ENCODE measurements at places on chromosomes 6 and 20. TPM values are rescaled to one million over a fixed set of nuclear protein-coding genes. Genes with fewer than 3 reads are reported as not detected.

- DNase-seq: no peak
These were observed 19.1 kb downstream of the GNAS start for GRCh38 chr20:58871533-58872102.

DNA sequence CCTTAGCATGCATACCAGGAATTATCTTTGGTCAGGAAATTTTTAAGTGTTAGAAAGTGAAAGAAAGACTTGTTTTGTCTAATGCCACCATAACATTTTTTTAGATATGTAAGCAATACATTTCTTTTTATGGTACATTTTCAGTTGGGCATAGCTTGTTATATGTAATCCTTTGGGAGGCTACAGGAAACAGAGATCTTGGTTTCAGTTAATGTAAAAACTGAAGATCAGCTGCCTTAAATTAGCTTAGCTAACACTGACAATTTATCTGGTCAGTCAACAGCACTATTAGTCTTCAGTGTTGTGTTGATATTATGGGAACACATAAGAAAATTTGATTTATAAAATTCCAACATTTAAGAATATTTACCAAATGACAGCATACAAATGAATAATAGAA is 78.6 kb upstream of the SMIM8 start:
- no peak for DNase-seq

DNA sequence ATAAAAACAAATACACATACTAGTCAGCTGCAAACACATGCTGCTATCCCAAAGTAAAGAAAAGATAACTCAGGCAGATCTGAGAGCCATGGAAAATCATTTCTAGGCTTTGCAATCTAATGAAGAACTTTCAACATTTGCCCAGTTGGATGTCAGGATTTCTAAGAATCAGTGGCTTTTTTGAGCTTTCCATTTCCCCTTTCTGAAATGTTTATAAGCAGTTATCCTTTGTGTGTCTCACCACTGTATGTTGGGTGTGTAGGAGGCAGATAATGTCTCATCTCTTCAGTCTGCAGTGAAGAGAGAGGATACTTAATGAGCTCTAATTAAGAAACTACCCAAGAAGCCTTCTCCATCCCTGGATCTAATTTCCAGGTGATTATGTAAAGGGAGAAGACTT is 43.6 kb downstream of the RGS17 start:
- DNase-seq: no peak

DNA sequence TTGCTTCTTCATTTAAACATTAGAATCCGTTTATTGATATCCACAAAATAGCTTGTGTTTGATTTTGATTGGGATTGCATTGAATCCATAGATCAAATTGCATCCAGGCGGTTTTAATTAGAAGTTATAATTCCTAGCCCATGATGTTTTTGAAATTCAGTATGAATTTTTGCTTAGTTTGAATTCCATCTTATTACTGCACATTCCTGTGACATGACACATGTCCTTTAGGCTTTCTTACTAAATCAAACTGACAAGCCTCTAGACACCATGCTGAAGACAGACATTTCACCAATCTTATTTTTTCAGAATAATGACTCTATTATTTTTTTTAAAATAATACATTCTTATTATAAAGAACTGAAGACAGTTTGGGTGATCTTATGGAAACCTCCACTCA is 21.4 kb upstream of the PI16 start:
- DNase-seq: no peak

DNA sequence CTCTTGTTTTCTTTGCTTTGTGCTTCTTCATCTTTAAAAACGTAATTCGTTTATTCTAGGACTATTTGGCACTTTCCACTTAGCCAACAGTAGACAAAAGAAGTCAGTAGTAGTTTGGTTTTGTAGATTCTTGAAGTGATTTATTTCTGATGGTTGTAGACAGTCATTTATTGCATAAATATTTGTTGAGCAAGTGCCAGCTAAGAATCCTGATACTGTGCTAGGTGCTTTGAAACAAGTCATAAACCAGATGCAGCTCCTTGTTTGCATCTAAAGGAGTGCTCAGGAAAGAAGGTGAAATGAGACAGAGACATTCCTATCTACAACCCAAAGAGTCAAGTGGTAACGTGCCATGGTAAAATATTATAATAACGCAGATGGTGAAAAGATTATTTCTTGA is 469.1 kb downstream of the GJA1 start:
- no peak for DNase-seq

DNA sequence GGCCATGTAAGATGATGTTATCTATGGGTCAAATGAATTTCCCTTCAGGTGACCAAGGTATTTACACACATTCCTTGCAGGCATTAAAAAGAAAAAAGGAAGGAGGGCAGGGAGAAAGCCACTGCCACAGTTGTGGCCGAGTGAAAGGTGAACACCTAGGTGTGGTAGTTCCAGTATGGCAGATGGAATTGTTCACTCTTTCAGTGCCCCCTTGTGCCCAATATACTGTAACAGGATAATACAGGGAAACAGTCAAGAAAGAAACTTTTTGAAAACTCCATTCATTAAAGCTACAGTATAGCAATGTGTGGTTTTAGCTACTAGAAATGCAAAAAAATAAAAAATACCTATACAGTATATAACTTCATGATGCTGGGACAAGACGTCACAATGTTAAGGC is 52.1 kb downstream of the BMP2 start:
- no peak for DNase-seq

DNA sequence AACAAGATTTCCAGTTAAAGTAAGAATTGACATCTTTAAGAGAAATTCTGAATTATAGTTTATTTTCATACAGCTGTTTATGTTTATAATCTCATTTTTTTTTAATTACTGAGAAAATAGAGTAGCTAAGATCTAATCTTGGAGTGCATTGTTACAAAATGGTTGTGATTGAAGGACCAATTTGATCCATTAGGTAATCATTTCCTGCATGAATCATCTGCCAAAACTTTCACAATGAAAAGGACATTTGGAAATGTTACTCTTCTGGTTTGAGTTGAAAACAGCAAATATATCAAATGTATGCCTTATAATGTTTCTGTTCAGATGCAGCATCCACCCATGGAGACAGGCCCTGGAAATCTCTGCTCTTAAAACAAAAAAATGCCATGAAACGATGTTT is 19.0 kb downstream of the TUBB2A start:
- DNase-seq: no peak

GRCh38 chr6:108799354-108799717 is 48.9 kb upstream of the ARMC2 start:
- DNase-seq: no peak

DNA sequence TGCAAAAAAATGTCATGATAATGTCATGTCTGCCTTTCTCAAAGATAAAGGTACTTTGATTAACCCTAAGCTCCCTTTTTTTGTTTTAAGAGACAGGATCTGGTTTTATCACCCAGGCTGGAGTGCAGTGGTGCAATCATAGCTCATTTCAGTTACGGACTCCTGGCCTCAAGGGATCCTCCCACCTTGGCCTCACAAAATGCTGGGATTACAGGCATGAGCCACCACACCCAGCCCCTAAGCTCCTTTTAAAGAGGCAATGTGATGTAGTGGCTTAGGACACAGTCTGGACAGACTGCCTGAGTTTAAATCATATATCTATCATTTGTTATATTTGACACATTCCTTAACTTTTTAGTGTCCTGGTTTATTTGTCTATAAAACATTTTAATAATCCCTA is 77.0 kb downstream of the FLRT3 start:
- DNase-seq: no peak

DNA sequence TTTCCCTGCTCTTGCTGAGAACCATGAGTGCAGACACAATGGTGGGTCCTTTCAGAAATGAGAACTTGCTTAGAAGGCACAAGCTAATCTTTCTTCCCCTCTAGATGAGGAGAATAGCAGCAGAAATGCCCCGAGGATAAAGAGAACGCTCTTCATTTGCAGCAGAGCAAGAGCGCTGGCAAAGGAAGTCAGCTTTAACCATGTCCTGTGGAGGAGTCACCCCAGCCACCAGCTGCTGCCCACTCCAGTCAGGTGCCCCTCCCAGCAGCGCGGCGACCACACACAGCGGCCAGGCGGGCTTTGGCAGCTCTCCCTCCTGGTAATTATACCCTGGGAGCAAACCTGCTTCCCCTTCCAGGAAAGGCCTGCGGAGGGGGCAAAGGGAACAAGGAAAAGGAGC is 42.4 kb upstream of the EMILIN3 start:
- no peak for DNase-seq

DNA sequence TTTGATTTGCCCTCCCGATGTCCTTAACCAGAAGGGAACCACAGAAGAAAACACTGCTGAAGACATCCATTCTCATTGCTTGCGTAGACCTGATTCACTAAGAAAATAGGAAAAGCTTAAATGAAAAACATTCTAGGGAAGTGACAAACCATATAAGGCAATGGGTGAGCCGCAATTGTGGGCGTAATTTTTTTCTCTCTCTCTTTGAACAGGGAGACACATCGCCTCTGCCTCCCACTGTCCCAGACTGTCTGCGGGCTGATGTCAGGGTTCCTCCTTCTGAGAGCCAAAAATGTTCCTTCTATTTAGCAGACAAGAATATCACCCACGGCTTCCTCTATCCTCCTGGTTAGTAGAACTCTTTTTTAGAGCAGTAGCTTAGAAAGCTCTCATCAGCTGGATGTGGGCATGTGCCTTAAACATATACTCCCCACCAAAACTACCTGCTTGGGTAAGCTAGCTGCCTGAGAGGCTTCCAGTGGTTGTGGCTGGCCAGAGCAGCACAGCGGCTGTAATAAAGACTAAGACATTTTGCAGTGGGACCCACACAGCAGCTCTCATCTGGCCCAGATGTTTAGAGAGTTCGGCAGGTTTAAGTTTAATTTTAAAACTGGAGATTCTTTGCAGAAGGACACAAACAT is 22.7 kb upstream of the CTAGE9 start:
- peak; percentile 36 for DNase-seq

GRCh38 chr20:23915844-23916243 is 36.3 kb upstream of the CST5 start:
- no peak for DNase-seq

DNA sequence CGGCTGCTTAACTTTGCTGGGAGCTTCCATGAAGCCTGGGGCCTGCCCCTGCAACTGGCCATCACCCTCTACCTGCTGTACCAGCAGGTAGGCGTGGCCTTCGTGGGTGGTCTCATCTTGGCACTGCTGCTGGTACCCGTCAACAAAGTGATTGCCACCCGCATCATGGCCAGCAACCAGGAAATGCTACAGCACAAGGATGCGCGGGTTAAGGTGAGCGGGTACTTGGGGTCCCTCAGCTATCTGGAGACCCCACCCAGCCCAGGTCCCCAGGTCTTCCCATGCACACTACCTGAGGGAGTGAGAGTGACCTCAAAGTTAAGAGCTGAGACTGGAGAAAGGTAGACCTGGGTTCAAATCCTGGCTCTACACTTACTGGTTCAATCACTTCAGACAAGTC is 5.8 kb downstream of the ABCC10 start:
- no peak for DNase-seq

GRCh38 chr6:8195040-8195713 is 92.8 kb upstream of the EEF1E1 start:
- no peak for DNase-seq

- DNase-seq: no peak
These were observed 81.8 kb downstream of the PLCB4 start for GRCh38 chr20:9150679-9151078.

GRCh38 chr6:88304520-88304919 is 138.4 kb upstream of the CNR1 start:
- DNase-seq: no peak

DNA sequence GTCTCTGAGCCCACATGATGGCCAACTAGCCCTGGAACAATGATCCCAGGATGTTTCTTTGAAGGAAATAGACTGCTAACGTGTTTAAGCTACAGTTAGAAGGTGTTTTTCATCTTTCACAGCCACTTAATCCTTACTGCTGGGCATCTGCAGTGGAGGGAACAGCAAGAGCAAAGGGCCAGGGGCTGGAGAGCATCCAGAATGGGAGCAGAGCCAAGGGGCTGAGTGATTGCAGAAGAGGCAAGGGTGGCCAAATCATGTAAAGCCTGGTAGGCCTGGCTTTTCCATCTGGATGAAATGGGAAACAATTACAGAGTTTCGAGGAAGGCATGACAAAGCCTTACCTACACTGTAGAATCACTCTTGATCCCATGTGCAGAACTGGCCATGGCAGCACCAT is 18.7 kb upstream of the LAMP5 start:
- peak; percentile 38 for DNase-seq

DNA sequence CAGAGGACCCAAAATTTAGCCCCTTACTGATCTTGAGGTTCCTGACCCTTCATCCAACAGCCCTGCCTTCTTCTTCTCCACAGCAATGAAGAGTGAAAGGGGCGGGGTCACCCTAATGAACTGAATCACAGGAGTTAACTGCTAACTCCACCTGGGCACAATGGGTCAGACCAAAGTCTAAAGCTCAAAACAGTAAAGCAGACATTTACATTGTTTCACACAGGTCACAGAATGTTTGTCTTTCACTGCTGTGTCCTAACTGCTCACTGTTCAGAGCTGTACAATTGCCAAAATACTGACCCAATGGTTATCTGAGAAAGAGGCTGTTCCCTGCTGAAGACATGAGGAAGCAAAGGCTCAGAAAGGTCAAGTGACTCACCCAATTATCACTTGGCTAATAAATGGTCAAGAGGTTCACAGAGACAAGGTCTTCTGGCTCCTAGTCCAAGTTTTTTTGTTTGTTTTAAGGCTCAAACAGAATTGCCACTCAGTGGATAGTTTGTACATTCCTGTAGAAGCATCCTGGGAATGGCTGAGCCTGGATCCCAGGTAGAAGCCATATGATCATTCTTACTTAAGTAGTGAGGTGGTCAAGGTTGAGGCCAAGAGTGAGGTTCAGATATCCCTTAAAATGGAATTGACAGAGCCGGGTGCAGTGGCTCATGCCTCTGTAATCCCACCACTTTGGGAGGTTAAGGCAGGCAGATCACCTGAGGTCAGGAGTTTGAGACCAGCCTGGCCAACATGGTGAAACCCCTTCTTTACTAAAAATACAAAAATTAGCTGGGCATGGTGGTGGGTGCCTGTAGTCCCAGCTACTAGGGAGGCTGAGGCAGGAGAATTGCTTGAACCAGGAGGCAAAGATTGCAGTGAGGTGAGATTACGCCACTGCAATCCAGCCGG is 35.1 kb upstream of the FAM83C start:
- DNase-seq: no peak

- peak; percentile 57 for DNase-seq
These were observed 28.5 kb downstream of the HAO1 start for GRCh38 chr20:7911586-7912330.

- no peak for DNase-seq
These were observed 118.2 kb downstream of the CD164 start for GRCh38 chr6:109263873-109264700.

- DNase-seq: no peak
These were observed 71.6 kb downstream of the TFAP2A start for GRCh38 chr6:10343320-10343719.

GRCh38 chr20:57831993-57832585 is 122.3 kb upstream of the PMEPA1 start:
- DNase-seq: no peak

UST gene
- 15.2 TPM for total RNA-seq

ZNF334 gene
- 0.30 TPM for total RNA-seq

TUBB2B gene
- 8.6 TPM for total RNA-seq

PPDPF gene
- total RNA-seq: 40.1 TPM

OPRM1 gene
- not detected for total RNA-seq

OPRL1 gene
- total RNA-seq: 3.9 TPM

GJA10 gene
- not detected for total RNA-seq

Measured in MG63 (cell line).